ENCODE measurements at places on chromosomes 2 and 18. TPM values are rescaled to one million over a fixed set of nuclear protein-coding genes. Genes with fewer than 3 reads are reported as not detected.

Gene MTLN
- total RNA-seq = 78.8 TPM

Gene EGR4
- not detected for total RNA-seq

Gene IL1F10
- total RNA-seq = not detected

Gene POTEJ
- total RNA-seq = not detected

Gene IL37
- not detected for total RNA-seq

Gene CPLX4
- total RNA-seq = not detected

Gene CRIM1
- 175 TPM for total RNA-seq

Gene TXNDC2
- not detected for total RNA-seq

Gene TBR1
- not detected for total RNA-seq

Gene TCF23
- total RNA-seq = 0.82 TPM

Gene C1QL2
- not detected for total RNA-seq

Gene SLC25A12
- total RNA-seq = 13.2 TPM

Gene CCDC141
- under 0.01 TPM for total RNA-seq

Gene CTAGE1
- total RNA-seq = not detected

Gene TTC39C
- total RNA-seq = 15.7 TPM

Gene MROH2A
- 0.15 TPM for total RNA-seq

Gene UGT1A10
- total RNA-seq = not detected

Gene FBXO48
- total RNA-seq = 0.23 TPM

Gene EVX2
- not detected for total RNA-seq

Gene PNKD
- 20.6 TPM for total RNA-seq

Gene ZNF804A
- under 0.01 TPM for total RNA-seq

Gene RBKS
- 1.4 TPM for total RNA-seq

Gene SLC38A11
- total RNA-seq = not detected

Gene SERPINB12
- not detected for total RNA-seq

Gene ADCY3
- total RNA-seq = 137 TPM

Gene LRP1B
- total RNA-seq = 0.12 TPM

Gene UBE2F
- 35.6 TPM for total RNA-seq

Gene GPR55
- total RNA-seq = not detected

Gene DNAJC5G
- total RNA-seq = not detected

Gene CMPK2
- 0.35 TPM for total RNA-seq

Gene NCKAP5
- total RNA-seq = 1.7 TPM

Gene CBLN2
- total RNA-seq = not detected

Gene CENPA
- total RNA-seq = 2.9 TPM

Gene SP5
- total RNA-seq = not detected

Gene APOB
- total RNA-seq = not detected

Gene RAB6C
- total RNA-seq = not detected

Gene KIAA2012
- under 0.01 TPM for total RNA-seq

Gene PLA2R1
- 15.4 TPM for total RNA-seq

Gene HOXD13
- total RNA-seq = not detected

Gene CNTNAP5
- total RNA-seq = not detected

Gene FN1
- 11,165 TPM for total RNA-seq

All from smooth muscle cell of the coronary artery (primary cell).